ENCODE measurements at places on chromosomes 3 and 15.

- no peak for DNase-seq
Observed at GRCh38 chr3:122875547-122876127, 80.8 kb downstream of the SLC49A4 start.

- no peak for DNase-seq
Observed at GRCh38 chr15:84681831-84682230, 23.8 kb upstream of the NMB start.

- DNase-seq, result no peak
Observed at GRCh38 chr3:159146856-159147435, 345.1 kb downstream of the MFSD1 start.

- DNase-seq, result peak; percentile 3
Observed at GRCh38 chr3:179227349-179227748, 23.6 kb downstream of the KCNMB3 start.

DNA sequence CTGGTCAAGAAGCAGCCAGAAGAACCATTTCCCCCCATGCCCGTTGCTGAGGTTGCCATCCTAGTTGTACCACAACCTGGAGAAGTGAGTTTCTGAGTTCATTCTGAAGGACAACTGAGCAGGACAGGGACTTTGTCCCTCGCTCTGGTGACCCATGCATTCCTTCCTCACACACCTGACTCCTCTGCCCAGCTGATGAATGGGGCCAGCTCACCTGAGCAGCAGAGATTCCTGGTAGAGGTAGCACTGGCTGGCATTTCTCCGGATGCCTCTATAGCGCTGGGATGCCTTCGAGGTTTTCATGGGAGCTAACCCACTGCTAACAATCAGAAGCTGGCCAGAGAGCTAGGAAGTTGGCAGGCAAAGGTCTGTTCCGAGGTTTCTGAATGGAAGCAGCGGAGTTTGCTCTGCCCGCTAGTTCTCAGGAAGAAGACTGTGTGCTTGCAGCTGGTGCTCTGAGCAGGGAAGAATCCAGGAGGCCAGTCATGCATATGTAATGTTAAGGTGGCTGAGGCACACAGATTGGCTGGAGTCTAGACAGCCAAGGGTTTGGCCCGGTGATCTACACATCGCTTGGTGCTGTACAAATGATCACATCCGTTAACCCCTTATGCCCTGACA is at the start of gene TMC3:
TSS of gene TMC3 (minus strand) at position 439 of the 621 bp plus-strand sequence. CDS start at position 303, 136 bp downstream.
- peak; percentile 16 for DNase-seq

DNA sequence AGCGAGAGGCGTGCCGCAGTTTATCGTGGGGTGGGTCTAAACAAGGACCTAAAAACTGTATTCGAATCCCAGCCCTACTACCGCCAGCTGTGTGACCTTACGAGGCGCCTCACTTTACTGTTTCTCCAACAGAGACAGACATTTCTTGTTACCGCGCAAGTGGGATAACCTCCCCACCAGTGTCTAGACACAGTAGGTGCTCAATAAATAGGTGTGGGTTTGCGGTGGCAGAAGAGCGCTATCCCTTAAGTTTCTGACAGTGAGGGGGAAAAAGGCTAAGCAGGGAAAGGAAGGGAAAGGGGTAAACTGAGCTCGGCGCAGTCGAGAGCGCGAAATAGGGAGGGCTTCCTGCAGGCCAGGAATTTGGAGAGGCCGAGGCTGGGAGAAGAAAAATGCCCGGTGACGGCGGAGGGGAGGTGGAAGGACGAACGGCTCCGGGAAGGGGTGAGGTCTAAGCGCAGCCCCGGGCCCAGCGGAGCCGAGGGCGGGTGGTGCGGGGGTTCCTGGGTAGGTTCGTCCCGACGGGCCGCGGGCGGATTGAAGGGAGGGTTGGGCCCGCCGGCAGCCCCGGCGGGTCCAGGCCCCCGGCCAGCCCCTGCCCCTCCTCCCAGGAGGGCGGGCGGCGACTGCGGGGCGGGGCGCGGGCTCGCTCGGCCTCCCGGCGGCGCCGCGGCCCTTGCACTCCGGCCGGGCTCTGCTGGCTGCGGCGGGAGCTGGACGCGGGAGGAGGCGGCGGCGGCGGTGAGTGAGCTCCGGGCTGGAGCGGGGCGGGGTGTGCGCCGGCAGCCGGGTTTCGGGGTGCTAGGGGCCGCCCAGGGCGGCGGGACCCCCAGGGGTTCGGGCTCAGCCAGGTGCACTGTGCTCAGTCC is at the start of gene CGNL1:
TSS of gene CGNL1 (plus strand) at position 679 of the 869 bp plus-strand sequence. CDS start 61,495 bp downstream, outside the sequence.
- DNase-seq, result peak; percentile 18

- DNase-seq, result no peak
Observed at GRCh38 chr15:101307897-101308603, 13.0 kb upstream of the SNRPA1 start.
